ENCODE measurements at places on chromosomes 16 and 17.
A peak's percentile ranks its signal among the peaks of the same experiment; 100 is the strongest.

DNA sequence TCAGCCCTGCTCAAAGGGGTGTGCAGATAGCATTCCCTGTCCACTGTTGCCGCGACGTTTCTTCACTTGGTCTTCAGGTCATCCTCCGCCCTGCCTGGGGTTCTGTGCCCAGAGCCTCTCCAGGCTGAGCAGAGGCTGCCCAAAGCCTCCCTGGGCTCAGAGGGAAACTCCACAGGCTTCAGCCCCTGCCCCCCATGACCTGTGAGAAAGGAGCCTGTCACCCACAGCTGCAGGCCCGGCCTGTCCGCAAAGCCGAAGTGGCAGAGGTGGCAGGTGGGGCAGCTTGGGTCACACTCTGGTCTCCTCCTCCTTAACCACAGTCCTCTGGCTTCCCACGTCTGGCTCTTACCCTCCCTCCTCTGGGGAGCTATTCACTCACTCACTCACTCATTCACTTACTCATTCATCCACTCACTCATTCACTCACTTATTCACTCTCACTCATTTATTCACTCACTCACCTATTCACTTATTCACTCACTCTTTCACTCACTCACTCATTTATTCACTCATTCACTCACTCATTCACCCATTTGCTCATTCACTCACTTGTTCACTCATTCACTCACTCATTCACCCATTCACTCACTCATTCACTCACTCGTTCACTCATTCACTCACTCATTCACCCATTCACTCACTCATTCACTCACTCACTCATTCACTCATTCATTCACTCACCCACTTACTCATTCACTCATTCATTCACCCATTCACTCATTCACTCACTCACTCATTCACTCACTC lies 7.1 kb upstream of the CPSF4L start:
- DNase-seq: peak; percentile 23

GRCh38 chr17:37527249-37527851 lies 37.7 kb downstream of the DUSP14 start:
- peak; percentile 61 for DNase-seq

DNA sequence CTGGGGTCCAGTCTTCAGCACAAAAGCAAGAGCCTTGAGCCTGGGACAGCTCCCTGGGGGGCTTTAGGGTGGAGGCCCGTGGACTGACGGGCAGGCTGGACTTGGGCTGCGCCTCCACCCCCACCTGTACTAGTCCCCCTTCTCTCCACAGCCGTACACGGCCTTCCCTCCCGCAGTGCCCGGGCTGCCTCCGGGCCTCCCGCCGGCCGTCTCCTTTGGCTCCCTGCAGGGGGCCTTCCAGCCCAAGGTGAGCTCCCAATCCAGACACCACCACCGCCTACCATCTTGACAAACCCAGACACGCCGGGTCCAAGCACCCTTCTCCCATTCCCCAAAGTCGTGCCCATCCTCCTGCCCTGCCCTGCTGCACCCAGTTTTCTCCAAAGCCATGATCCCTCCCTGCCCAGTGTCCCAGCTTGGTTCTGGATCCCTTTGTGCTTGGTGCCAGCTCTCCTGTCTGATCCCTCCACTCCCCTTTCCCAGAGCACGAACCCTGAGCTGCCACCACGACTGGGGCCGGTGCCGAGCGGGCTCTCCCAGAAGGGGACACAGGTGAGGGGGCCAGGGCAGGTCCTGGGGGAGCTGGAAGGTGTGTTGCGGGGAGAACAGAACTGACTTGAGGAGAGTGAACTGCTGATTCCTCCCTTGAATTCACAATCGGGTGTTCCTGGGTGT lies 7.1 kb downstream of the FBRS start:
- no peak for DNase-seq

GRCh38 chr17:81012574-81013447 lies 21.2 kb downstream of the CHMP6 start:
- no peak for DNase-seq

GRCh38 chr17:3905017-3905520 lies 11.2 kb downstream of the P2RX1 start:
- no peak for DNase-seq

GRCh38 chr17:7720125-7720524 lies 2.6 kb downstream of the DNAH2 start:
- no peak for DNase-seq

All from GM12865 (cell line).